ENCODE measurements at places on chromosomes 3 and 15. TPM values are rescaled to one million over a fixed set of nuclear protein-coding genes. Genes with fewer than 3 reads are reported as not detected.
A peak's percentile ranks its signal among the peaks of the same experiment; 100 is the strongest.

The ITIH3 gene
- 2.1 TPM for polyA plus RNA-seq

DNA sequence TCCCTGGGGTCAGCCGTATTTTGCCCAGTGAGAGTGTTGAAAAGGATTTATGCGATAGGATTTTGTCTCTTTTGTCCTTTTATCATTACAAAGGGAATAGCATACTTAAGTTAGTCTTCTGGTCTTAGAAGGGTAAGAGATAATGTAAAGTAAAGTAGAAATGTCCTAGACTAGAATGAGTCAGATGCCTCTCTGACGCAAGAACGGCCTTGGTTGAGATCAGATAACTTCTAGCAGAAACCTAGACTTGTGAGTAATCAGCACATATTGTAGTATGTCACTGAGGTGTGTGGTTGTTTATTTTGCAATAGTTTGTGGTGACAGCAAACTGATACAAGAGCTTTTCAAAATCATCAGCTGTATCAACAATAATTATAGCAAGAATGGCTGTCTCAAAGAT, 866.1 kb downstream of the NSUN3 start:
- DNase-seq = no peak

The SEC61A1 gene
- 119 TPM for polyA plus RNA-seq

DNA sequence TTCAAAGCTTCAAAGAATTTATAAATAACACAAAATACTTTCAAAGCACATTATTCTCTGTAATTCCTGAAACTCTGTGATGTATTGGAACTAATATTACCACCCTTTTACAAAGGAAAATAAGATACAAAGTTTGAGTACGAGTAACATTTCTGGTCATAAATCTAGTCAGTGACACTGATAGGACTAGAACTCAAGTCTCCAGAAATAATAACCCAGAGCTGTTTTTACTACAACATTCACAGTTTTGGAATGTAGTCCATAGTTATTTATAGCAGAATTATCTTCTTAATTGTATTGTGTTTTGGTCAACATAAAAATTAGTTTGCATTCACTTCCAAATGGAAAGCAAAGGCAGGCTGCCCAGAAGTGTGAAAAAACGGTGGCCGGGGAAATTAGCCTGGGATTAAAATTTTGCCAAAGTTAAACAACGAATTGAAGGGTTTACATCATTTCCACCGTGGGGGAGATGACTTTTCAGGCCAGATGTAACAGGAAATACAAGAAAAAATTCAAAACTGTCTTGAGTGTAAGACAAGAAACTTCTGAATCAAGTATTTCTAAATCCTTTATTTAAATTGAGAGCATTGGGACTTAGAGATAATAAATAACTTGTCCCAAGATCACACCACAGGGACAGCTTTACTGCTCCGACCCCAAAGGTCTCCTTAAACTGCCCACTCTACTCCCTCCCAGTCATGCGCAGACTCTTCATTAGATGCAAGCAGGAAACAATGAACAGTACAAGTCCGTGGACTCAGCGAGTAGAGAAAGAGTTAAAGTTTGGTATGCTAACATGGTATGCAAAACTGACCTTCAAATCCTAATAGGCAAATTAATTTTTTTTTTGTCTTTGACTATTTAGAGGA, 74.3 kb upstream of the VGLL4 start:
- peak; percentile 57 for DNase-seq

DNA sequence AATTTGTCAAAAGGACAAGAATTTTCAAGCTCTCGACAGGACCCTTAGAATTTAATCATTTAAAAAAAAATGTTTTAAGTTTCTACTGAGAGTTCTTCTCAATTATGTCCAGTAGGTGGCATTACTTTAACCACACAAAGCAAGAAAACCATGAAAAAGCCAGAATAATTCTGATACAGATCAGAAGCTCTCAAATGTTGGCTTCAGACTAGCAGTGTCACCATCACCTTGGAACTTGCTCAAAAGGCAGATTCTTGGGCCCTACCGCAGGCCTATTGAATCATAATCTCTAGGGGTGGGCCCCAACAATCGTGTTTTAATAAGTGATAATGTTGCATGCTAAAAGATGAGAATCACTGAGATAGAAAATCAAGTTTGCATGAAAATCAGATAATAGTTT, 99.5 kb upstream of the KCNMB2 start:
- no peak for DNase-seq

- DNase-seq = no peak
Observed at GRCh38 chr3:1979961-1980615, 118.6 kb upstream of the CNTN4 start.

DNA sequence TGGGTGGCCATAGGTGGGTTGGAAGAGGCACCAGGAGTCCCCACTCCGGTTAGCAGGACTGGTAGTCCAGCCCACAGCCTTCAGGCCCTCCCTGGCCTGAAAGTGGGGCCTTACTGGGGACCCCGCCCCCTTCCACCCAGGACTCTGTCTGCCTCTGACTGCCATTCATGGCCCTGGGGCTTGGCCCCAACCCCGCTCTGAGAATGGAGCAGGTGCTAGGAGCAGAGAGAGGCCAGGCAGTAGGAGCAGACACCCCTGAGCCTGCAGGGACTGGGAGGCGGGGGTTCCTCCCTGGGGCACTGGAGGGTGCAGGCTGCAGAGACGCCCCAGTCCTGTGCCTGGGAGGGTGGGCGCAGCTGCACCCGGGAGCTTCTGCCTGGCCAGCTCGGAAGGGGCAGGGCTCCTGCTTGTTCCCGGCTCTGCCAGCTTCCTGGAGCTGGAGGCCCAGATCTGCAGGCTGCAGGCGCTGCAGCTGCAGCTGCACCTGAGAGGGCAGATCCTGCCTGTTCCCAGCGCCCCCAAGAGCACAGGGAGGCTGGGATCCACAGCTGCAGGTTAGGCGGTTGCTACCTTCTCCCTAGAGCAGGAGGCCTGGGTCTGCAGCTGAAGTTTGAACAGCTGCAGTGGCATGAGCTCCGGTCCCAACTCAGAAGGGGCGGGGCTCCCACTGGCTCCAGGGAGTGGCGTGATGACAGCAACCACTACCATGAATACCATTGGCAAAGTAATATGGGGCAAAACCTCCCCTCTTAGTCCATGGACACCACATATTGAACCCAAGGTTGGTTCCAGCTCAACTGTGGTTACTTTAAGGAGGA, 194.7 kb downstream of the SQOR start:
- DNase-seq = no peak

GRCh38 chr3:129132097-129132866, 10.7 kb upstream of the RAB43 start:
- no peak for DNase-seq

- no peak for DNase-seq
Observed at GRCh38 chr15:88652456-88653199, 13.8 kb downstream of the ISG20 start.

The MME gene
- polyA plus RNA-seq = 126 TPM

GRCh38 chr3:11522398-11522715, 121.4 kb downstream of the VGLL4 start:
- DNase-seq = no peak

The GNAT1 gene
- polyA plus RNA-seq = not detected

GRCh38 chr15:60363087-60363549, 34.7 kb downstream of the ANXA2 start:
- peak; percentile 64 for DNase-seq

The STRC gene
- polyA plus RNA-seq = 0.22 TPM

DNA sequence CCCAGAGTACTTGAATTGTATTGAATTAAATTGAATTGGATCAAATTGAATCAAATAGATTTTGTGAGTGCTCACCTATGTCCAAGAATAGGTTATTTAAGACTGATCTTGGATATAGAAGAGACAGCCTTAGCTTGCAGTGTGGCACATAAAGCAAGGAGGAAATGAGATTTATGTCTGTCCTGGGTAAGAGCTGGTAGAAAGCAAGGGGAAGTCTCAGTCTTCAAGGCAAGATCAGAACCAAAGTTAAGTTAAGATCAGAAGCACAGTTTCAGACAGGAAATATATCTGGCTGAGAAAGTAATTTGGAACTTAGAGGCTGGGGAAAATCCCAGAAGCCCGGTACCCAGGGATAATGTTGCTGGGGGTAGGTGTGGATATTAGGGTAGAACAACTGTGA, 244.4 kb upstream of the ARPP21 start:
- no peak for DNase-seq

- no peak for DNase-seq
Observed at GRCh38 chr3:31227131-31227562, 305.6 kb upstream of the STT3B start.

The ADGRG7 gene
- polyA plus RNA-seq = not detected

DNA sequence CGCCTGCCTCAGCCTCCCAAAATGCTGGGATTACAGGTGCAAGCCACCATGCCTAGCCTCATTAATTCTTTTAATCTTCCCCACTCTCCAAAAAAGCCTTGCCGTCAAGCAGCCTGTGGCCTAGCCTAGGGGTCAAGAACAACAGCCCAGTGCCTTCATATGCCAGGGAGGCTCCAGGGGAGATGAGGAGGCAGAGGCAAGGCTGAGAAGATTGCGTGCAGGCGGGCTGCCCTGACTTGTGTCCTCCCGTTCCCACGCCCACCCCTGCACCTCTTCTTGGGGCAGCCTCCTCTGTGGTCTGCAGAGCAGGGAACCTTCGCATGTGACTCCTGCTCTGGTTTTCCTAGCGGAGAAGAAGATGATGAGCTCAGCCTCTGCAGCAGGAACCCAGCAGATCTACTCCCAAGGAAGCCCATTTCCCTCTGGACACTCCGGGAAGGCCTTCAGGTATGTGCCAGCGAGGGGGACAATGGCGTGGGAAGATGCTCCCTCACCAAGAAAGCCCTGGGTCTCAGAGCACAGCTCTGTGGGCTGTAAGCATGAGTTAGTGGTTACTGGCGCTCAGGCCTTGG, 118.5 kb upstream of the ABHD17C start:
- DNase-seq = no peak

DNA sequence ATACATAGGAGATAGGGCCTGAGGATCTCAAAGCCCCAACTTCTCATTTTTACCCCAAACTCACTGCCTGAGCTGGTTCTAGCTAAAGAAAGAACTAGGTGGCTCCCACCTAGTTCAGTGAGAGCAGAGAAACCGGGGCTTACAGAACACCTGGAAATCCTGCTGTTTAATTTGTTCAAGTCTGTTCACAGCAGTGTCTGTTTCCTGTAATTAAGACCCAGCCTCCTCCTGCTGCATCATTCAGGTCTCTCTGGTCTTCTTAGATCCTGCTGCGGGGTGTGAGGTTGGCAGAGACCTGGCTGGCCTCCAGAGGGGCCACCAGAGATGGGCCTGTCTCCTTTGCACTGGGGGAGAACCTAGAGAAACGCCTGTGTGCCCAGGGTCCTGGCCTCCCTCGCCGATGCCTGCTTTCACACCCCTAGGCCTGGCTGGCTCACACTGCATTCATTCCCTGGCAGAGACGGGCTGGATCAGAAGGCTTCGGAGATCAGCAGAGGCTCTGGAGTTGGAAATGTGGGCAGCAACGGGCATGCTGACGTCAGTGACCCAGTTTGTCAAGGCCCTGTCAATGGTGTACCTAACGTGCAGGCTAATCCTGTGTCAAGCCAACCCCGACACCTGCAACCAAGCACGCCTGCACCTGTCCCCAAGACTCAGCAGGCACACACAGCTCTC, 4.9 kb upstream of the CHRNA3 start:
- DNase-seq = no peak

The IQCF5 gene
- polyA plus RNA-seq = not detected

- DNase-seq = no peak
Observed at GRCh38 chr3:89380016-89380415, 272.6 kb downstream of the EPHA3 start.

The MINAR1 gene
- polyA plus RNA-seq = 0.15 TPM

The IVD gene
- 83.0 TPM for polyA plus RNA-seq
